Activated CD8-positive, alpha-beta T cell treated with anti-CD3 and anti-CD28 coated beads for 36 hours (primary cell): ENCODE measurements at places on chromosomes 16 and 17.
A peak's percentile ranks its signal among the peaks of the same experiment; 100 is the strongest.

- no peaks in the 10 kb centered on the region for H3K27me3 ChIP-seq
- no peak overlapping the region for H3K4me3 ChIP-seq
- H3K4me1 ChIP-seq, result peaks cover 24% of the 10 kb centered on the region
- no peaks in the 10 kb centered on the region for H3K36me3 ChIP-seq
- no peak for DNase-seq
- peak overlapping the region; percentile 42 for H3K27ac ChIP-seq
These were observed 15.2 kb upstream of the MTSS2 start for GRCh38 chr16:70701036-70701435.

DNA sequence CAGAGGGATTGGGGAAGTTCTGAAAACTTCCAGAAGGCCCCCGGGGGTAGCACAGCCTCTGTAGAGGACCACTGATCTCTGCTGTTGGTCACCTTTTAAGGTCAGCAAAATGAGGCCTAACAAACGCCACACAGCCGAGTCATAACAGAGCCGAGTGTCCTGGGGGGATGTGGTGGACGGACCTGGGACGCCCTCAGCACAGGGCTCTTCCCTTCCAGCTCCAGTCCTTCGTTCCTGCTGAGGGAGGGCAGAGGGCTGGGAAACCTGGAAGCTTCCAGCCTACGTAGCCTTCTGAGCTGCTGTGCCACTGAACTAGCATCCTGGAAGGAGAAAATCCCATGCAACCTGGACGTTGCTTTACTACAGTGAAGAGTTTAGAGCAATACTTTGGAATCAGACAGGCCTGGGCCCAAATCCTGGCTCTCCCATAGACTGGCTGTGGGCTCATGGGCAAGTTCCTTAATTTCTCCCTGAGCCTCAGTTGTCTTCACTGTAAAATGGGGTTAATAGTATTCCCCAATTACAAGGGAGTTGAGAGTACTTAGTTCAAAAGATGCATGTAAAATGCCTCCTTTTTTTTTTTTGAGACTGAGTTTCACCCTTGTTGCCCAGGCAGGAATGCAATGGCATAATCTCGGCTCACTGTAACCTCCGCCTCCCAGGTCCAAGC is 34.4 kb upstream of the ZCCHC14 start:
- H3K4me1 ChIP-seq, result no peaks in the 10 kb centered on the region
- peaks cover 3% of the 10 kb centered on the region for H3K36me3 ChIP-seq
- H3K27ac ChIP-seq, result no peak overlapping the region
- peaks cover 18% of the 10 kb centered on the region for H3K27me3 ChIP-seq
- no peak for DNase-seq
- H3K4me3 ChIP-seq, result no peak overlapping the region

DNA sequence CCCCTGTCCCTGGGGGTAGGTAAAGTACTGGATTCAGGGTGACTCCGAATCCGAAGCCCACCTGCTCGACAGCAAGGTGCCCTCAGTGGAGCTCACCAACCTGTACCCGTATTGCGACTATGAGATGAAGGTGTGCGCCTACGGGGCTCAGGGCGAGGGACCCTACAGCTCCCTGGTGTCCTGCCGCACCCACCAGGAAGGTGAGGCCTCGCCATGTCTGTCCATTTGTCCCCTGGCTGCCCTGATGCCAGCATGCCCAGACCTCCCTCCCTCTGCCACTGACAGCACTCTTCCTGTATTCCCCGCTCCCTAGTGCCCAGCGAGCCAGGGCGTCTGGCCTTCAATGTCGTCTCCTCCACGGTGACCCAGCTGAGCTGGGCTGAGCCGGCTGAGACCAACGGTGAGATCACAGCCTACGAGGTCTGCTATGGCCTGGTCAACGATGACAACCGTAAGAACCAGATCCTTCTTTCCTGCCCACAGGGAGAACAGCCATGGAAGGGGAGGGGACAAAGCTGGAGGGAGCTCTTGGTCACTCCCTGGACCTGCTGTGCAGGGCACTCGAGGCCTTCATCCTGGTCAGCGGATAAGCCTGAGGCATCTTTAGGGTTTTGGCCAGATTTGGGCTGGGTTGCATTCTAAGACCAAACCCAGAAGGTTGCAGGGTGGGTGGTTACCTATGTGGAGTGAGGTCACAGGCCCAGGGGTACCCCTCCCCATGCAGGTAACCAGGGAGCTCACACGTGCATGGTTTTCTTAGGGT is 14.2 kb downstream of the GALK1 start:
- H3K4me1 ChIP-seq, result peaks cover 19% of the 10 kb centered on the region
- no peak overlapping the region for H3K4me3 ChIP-seq
- no peaks in the 10 kb centered on the region for H3K36me3 ChIP-seq

- H3K4me3 ChIP-seq, result no peak overlapping the region
- no peaks in the 10 kb centered on the region for H3K4me1 ChIP-seq
- H3K36me3 ChIP-seq, result no peaks in the 10 kb centered on the region
- H3K27me3 ChIP-seq, result peaks cover 12% of the 10 kb centered on the region
These were observed 417.2 kb upstream of the XYLT1 start for GRCh38 chr16:17887963-17888362.

- H3K27ac ChIP-seq, result no peak overlapping the region
- no peak for DNase-seq
These were observed 131.9 kb upstream of the GSE1 start for GRCh38 chr16:85481206-85481605.

DNA sequence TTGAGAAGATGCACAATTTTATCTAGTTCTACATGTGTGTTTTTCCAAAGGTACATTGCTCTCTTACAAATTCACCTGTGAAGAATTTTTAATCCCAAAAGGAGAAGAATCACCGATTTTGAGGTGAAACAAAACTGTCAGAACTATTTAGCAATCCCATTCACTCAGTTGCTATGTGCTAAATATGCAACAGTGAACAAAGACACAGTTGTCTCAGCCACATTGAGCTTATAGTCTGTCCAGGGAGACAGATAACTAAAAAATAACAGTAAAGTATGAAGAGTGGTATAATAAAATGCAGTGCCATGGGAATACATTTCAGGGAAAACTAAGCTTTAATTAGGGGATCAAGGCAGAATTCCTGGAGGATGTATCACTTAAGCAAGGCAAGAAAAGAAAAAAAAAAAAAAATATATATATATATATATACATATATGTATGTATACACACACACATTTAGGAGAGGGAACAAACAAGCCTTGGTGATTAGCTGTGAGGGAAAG is 110.4 kb downstream of the SPAG9 start:
- H3K36me3 ChIP-seq, result peaks cover 4% of the 10 kb centered on the region
- DNase-seq, result no peak
- H3K27me3 ChIP-seq, result no peaks in the 10 kb centered on the region
- H3K27ac ChIP-seq, result no peak overlapping the region
- H3K4me1 ChIP-seq, result no peaks in the 10 kb centered on the region

GRCh38 chr17:75412455-75413317 is 7.2 kb upstream of the GRB2 start:
- H3K4me1 ChIP-seq, result peaks cover 14% of the 10 kb centered on the region
- H3K27ac ChIP-seq, result peak overlapping the region; percentile 23
- peak overlapping the region; percentile 33 for H3K4me3 ChIP-seq
- H3K36me3 ChIP-seq, result no peaks in the 10 kb centered on the region
- DNase-seq, result peak; percentile 88

DNA sequence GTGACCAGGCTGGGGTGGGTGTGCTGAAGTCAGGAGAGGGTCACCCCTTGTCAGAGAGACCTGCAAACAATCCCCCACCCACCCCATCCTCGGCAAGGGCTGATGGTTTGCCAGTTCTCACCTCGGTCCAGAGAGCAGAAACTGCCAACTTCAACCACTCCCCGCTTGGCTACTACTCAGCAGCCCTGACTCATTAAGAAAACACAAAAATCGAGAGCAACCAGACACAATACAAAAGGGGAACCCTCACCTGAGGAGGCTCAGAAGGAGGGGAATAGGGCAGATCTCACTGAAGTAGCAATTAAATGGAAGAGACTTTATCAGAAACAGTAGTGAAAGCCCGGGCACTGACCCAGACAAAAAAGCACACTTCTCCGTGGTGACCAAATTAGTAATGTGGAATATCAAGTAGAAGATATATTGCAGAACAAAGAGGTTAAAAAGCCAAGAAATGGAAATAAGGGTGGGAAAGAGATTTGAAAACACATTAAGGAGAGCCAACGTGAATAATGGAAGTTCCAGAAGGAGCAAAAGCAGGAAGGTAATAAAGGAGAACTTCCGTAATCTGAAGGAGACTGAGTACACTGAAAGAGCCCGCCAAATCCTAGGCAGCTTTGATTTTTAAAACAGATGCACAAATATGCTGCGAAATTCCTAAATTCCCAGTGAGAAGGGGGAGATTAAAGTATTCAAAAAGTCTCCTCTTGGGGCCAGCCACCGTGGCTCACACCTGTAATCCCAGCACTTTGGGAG is 23.6 kb downstream of the CENPV start:
- H3K27me3 ChIP-seq, result no peaks in the 10 kb centered on the region
- H3K4me3 ChIP-seq, result no peak overlapping the region

DNA sequence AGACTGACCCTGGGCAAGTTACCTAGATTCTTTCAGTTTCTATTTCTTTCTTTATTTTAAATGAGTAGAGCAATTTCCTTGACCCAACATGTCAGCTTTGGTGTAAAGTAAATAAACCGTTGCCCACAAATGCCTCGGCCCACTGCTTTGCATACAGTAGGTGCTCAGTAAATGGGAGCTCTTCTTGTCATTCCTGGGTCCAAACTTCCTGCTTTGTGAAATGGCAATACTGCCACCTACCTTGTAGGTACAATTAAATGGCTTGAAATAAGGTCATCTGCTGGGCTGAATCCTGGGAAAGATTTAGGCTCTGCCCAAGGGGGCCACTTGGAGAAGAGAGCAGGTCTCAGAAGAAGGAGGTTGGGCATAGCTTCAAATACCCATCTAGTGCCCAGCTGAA is 253.0 kb downstream of the HS3ST3B1 start:
- H3K27ac ChIP-seq, result no peak overlapping the region
- no peak overlapping the region for H3K4me3 ChIP-seq
- peaks cover 9% of the 10 kb centered on the region for H3K4me1 ChIP-seq
- no peaks in the 10 kb centered on the region for H3K27me3 ChIP-seq

- no peak for DNase-seq
- peak overlapping the region; percentile 98 for H3K27ac ChIP-seq
- no peaks in the 10 kb centered on the region for H3K27me3 ChIP-seq
These were observed 4.2 kb downstream of the FBRS start for GRCh38 chr16:30662449-30662848.

DNA sequence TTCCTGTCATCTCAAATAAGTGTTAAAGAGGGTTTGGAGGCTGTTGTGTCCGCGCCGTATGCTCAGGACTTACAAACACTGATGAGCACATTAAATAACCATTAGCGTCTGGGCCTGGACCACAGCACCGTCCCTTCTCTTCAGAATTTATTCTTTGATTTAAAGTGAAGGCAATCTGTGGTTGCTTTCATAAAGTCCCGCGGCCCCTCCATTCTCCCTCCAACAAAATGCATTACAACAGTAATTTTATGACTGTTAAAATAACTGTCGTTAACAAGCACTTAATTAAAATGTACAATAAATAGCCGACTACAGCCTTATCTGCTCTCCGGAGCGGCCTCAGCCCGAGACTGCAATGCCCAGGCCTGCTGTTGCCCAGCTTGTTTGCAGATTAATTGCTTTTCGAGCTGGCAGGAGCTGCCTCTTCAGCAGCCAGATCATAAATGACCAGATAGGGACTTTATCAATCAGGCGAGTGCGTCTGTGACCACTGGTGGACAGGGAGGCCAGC is 30.6 kb upstream of the IRX3 start:
- no peak overlapping the region for H3K27ac ChIP-seq
- H3K4me1 ChIP-seq, result no peaks in the 10 kb centered on the region
- no peak for DNase-seq
- no peaks in the 10 kb centered on the region for H3K27me3 ChIP-seq
- no peaks in the 10 kb centered on the region for H3K36me3 ChIP-seq
